ENCODE measurements at places on chromosomes 13 and 19.

GRCh38 chr13:97058391-97058790, 64.1 kb upstream of the OXGR1 start:
- no peak for DNase-seq

- DNase-seq, result no peak
Measured at GRCh38 chr13:50677687-50678463, 165.6 kb downstream of the DLEU7 start.

DNA sequence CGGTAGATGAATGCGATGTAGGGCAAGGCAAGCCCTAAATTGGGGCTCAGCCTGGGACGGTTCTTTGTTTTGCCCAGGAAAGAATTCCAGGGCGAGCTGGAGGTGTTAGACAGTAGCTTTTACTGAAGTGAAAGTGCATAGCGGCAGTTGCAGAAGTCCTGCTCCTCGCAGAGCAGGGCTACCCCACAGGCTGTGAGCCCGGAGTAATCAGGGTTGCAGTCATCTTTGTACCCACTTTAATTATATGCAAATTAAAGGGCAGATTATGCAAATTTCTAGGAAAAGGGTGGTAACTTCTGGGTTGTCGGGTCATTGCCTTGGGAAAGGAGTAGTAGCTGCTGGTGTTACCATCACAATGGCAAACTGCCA, 30.5 kb downstream of the VAV1 start:
- DNase-seq, result peak; percentile 5

- no peak for DNase-seq
Measured at GRCh38 chr19:41328157-41328841, 18.3 kb downstream of the CCDC97 start.

- DNase-seq, result no peak
Measured at GRCh38 chr19:17136617-17137016, 61.0 kb downstream of the MYO9B start.

- DNase-seq, result no peak
Measured at GRCh38 chr13:107574517-107575210, 640.7 kb downstream of the LIG4 start.

- DNase-seq, result no peak
Measured at GRCh38 chr19:7706188-7706954, 4.4 kb upstream of the FCER2 start.

- no peak for DNase-seq
Measured at GRCh38 chr13:93859716-93860115, 619.8 kb downstream of the DCT start.

DNA sequence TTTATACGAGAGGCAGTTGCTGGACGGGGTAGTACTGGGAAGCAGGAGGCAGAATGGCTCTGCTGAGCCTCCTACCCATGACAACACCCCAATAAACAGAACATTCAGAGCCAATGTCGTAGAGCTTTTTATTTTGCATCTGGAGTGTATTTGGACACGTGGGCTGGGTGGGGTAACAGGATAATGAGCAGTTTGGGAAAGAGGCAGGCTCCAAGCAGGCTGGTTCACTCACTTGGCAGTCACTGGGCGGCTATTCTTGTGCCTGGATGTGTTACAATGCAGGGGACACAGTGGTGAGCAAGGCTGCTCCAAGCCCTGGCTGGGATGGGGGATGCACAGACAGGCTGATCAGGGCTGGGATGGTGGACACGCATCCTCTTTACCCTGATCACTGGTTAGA, 9.5 kb downstream of the ACTMAP start:
- no peak for DNase-seq

DNA sequence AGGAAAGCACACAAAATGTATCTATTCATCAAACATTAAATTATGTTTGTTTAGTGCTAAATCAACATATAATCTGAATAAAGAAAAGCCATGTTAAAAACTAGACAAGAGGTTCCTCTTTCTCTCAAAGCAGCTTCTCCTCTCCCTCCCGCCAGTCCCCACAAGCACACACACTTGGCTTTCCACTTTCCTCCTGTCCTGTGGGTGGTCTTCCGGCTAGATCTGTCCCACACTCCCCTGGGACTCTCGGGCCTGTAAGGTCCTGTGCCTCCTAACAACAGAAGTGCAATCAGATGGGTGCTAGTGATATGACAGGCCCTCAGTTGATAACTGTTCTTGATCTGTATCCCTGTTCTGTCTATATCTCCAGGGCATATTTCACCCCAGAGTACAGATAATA, 45.6 kb upstream of the RAP2A start:
- DNase-seq, result peak; percentile 100

DNA sequence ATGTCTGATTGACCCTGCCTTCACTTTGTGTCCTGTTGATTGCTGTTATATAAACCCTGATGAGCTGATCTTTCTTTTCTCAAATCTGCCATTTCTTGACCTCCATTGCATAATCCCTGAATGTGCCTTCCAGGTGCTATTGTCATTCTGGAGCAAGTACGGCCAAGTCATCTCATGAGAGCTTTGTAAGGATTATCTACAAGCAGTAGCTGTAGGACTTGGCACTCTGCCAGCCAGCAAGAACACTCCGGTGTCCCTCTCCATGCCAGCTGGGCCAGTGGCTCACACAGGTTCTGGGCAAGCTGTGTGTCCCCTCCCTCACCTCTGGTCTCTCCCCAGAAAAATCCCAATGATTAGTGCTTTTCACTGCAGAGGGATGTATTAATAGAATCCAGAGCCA, 348.1 kb downstream of the FOXO1 start:
- no peak for DNase-seq

- no peak for DNase-seq
Measured at GRCh38 chr19:39301021-39301420, 4.8 kb downstream of the IFNL1 start.

GRCh38 chr13:73850104-73850873, 283.9 kb downstream of the KLF12 start:
- no peak for DNase-seq

DNA sequence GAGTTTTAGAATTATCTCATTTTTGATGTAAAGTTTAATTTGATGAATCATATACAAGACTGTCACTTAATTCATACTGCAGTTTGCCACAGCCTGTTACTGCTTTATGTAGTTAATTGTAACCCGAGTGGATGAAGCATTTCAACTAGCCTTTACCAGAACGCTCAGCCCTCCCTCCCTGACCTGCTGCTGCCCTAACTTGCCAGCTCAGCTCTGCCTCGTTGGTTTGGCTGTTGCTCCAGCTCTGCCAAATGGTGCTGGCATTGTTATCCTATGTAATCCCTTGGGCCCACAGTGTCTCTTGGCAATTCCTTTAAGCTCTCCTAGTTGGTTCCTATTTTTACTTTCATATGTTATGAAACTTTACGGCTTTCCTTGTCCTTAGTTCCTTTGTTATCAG, 113.3 kb downstream of the LMO7 start:
- DNase-seq, result peak; percentile 38

DNA sequence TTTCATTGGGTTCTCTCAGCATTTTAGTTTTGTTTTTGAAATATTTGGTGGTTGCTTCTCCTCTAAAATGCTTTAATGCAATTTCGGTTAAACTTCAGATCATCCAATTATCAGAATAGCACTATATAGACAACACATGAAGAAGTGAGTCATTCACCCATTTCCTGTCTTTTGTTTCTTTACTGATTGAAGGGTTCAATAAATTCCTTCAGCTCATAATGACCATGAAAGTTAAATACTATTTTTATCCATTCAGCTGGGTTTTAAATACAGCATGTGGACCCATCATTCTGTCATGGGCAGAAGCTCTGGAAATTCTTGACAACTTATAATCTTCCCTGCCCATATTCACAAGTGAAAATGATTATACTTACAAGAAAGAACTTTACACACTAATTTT, 187.2 kb downstream of the ITGBL1 start:
- DNase-seq, result no peak

DNA sequence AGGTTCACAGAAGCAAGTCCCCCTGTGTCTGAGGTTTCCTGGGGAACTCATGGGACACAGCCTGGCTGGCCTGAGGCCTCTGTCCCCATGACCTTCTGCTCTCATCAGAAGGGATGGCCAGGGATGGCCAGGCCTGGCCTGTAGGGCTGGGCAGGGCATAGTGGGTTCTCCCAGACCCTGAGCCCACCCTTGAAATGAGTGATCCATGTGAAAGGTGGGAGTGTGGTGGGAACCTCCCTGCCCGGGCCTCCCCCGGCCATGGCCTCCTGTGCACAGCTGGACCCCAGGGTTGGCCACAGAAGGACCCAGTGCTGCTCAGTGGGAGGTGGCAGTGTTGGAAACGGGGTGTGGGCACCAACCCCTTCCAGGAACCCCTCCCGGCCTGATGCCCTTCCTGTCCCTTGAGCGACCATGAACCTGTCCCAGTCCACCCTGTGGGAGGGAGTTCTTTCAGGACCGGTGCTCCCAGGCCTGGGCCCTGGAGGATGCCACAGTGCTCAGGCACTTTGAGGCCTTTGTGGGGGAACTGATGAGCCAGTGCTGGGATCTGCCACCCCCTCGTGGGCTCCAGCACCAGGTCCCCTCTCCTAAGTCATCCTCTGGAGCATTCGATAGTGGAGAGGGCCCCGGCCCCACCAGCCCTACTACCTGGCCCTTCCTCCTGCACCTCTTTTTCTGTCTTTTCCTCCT, 15.5 kb upstream of the ZNF14 start:
- DNase-seq, result no peak

GRCh38 chr19:17025991-17026658, 485 bp downstream of the CPAMD8 start:
- peak; percentile 63 for DNase-seq

DNA sequence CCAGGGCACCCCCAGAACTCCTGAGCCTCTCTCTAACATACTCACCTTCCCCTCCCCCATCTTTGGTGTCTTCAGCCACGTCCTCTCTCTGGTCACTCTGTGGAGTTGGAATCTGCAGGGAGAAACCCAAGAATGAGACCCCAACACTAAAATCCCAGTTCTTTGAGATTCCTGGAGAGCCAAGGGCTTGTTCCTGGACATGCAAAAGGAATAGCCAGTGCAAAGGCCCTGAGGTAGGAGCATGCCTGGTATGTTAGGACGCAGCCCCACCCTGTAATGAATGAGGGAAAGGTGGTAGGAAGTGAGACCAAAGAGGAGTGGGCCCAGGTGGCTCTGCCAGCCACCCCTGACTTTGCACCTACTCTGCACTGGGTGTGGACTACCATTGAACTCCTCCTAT, 2.4 kb upstream of the LPAR2 start:
- DNase-seq, result no peak

DNA sequence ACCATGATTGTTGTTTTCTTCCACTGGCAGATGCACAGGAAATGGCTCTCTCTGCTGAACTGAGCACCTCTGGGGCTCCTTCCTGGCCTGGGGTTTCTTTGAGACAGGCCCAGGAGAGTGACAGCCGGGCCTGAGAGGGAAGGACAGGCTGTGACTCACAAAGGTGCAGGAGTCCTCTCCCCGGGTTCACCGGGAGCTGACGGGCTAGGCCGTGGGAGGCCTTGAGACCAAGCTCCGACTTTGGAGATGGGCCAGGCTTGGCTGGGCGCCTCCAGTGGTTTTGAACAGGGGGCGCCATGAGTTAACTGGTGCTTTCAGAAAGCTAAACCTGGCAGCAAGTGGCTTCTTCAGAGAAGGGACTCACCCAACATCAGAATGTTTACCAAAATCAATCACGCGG, 143.4 kb downstream of the URI1 start:
- peak; percentile 3 for DNase-seq

GRCh38 chr13:66546534-66547379, 683.4 kb downstream of the PCDH9 start:
- no peak for DNase-seq

- no peak for DNase-seq
Measured at GRCh38 chr13:100773429-100773828, 98.8 kb upstream of the TMTC4 start.

DNA sequence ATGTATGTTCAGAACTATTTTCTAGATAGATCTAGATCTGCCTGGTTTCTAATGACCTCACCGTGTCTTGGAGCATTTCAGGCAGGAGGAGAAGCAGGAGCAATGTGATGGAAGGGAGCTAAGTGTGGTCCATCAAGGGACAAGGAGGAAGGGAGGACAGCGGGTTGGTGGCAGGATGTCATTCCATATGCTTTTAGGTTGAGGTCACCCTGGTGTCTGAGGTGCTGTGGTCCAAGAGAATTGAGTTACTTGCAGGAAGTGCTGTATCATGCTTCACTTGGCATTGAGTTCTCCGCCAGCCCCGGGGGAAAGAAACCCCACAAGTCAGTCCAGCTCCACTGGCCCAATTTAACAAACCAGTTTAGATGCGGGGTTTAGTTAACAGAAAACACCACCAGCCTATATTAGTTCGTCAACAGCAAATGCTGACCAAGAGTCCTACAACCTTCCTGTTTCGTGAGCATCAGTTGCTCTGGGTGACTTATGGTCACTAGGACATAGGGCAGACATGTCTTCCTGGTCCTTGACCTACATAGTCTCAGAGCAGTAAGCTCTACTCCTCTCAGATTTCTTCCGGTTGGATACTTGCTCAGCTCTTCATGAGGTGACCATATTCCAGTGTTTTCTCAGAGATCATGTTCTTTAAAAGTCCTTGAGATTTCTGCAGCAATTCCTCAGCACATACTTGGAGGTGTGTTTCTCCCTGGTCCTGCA, 79.4 kb downstream of the MBNL2 start:
- no peak for DNase-seq

All from NB4 (cell line).